ENCODE measurements at places on chromosomes 12 and 14. TPM values are rescaled to one million over a fixed set of nuclear protein-coding genes. Genes with fewer than 3 reads are reported as not detected.

- DNase-seq: peak; percentile 19
Measured at GRCh38 chr12:46264057-46264456, 4.8 kb downstream of the SLC38A1 start.

DNA sequence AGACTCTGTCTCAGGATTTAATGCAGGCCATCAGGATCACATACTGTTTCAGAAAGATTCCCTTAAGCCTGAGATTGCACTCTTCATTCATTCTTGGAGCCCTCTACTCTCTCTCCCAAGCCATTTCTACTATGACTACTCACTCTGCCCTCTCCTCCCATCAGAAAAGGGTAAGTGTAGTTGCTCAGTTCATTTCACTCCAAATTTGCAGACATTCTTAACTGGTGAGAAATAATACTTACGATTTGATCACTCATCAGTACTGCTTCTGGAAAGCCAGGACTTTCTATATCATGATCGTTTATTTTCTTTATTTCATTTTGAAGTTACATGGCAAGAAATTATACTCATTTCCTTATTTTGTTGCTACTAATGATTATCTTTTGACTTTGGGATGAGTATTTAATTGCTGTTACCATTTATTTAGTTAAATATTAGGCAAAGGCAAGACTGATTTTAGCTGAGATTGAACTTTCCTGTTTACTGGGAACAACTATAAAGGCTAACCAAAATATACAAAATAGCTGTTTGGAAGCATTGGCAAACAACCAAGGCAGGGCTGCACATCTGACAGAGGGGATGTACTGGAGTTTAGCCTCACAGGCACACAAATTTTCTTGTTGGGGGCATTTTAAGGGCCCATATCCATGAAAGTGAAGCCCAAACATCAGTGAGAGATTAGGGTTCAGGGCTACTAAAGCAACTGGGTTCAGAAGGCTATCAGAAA is 4.1 kb upstream of the RERG start:
- DNase-seq: no peak

DNA sequence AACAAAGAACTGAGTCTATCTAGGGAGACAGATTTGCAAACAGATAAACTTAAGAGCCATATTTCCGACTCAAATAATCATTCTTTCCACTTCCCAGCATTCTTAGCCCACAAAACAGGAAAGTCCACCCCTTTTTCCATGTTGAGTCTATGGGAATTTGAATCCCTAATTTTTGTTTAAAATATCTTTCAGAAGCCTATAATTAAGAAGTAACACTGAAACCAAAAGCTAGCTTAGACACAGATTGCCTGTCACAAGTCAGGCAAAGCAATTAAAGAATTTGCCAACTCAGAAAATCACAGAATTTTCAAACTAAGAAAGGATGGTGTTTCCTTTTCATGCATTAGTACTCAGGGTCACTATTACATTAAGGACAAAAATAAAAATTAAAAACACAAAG is 17.0 kb downstream of the ATP2B1 start:
- no peak for DNase-seq

- no peak for DNase-seq
Measured at GRCh38 chr12:116000252-116000651, 277.2 kb downstream of the MED13L start.

GRCh38 chr12:124098101-124098757 is 125.2 kb downstream of the ZNF664 start:
- DNase-seq: peak; percentile 6

GRCh38 chr12:117356048-117356447 is 5.4 kb downstream of the NOS1 start:
- DNase-seq: no peak

GRCh38 chr12:113088971-113089756 is 32.6 kb downstream of the DTX1 start:
- no peak for DNase-seq

DNA sequence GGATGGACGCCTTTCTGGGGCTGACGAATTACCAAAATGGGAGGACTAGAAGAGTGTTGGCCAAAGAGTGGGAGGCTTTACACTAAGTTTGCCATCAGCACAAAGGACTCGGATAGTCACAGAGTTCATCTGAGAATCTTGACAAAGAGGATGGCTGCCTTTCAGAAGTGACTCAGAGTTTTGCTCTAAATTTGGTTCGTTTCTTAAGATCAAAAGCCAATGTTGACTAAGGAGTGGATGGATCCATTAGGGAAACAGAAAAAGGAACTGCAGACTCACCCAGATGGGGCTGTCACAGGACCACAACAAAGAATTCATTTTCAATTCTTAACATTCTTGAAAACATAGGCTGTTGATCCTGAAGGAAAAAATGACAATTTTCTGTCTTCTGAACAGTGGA is 81.3 kb upstream of the DUSP6 start:
- no peak for DNase-seq

- no peak for DNase-seq
Measured at GRCh38 chr14:100224229-100224866, 14.6 kb upstream of the YY1 start.

Gene TAS2R46
- not detected for total RNA-seq

Gene LTBP2
- total RNA-seq: 18.6 TPM

Gene COA8
- 69.4 TPM for total RNA-seq

Gene PAH
- not detected for total RNA-seq

Gene ST8SIA1
- total RNA-seq: 1.6 TPM

Gene ANKRD33
- total RNA-seq: not detected

Gene C14orf132
- 35.7 TPM for total RNA-seq

Gene IL22
- total RNA-seq: not detected

Data from myocyte (in vitro differentiated cells).